ENCODE measurements at places on chromosomes 2 and 18.

- no peak for DNase-seq
Measured at GRCh38 chr2:68734688-68735525, at the start of gene ARHGAP25. TSS of gene ARHGAP25 (plus strand) at chr2:68734811. CDS start at chr2:68735200, 389 bp downstream.

DNA sequence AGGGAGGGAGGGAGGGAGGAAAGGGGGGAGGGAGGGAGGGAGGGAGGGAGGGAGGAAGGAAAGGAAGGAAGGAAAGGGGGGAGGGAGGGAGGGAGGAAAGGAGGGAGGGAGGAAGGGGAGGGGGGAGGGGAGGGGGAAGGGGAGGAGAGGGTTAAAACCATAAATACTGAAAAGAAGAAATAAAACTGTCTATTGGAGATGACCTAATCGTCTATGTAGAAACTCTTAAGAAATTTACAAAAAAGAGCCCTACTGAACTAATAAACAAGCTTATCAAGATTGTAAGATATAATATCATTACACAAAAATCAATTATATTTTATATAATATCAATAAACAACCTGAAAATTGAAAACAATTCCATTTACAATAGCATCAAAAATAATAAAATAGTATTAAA lies 32.3 kb upstream of the CTDP1 start:
- no peak for DNase-seq

GRCh38 chr2:121790276-121790956 lies 35.0 kb downstream of the TSN start:
- DNase-seq, result no peak

GRCh38 chr18:71994273-71994672 lies 549.9 kb downstream of the CBLN2 start:
- DNase-seq, result no peak

- no peak for DNase-seq
Measured at GRCh38 chr18:41618147-41618546, 336.9 kb upstream of the PIK3C3 start.

- no peak for DNase-seq
Measured at GRCh38 chr18:48553236-48553635, 14.4 kb downstream of the CTIF start.

DNA sequence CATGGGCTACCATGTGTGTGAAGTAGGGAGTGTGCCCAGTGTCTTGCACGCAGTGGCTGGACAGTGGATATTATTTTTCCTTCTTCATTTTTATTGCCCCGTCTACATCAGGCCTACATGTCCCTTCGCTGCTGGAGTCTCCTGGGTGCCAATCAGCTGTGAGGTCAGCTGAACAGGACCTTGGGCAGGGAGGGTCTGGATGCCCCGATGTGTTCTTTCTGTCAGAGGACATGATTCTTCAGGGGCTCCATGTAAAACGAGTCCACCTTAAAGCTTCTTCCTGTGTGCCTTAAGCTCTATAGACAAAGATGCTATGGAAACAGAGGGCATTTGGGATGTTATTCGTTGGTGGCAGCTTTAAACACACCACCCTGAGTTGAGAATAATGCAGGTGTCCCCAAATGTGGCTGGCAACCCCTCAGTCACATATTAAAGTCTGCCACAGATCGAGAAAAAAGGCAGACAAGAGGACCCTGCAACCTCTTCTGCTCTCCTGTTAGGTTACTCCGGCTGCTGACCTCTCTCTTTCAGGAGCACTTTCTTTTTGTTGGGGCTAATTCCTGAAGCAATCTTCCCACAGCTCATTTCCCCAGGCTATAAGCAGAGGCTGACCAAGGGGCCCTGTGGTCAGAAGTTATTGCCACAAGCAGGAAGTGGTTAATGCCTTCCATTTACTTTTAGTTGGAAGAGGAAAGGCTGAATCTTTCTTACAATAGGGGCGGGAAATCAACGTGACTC lies 20.0 kb downstream of the GREB1 start:
- no peak for DNase-seq

- no peak for DNase-seq
Measured at GRCh38 chr18:8006979-8007378, 439.9 kb downstream of the PTPRM start.

- no peak for DNase-seq
Measured at GRCh38 chr18:79853993-79854364, 56.2 kb downstream of the KCNG2 start.

- no peak for DNase-seq
Measured at GRCh38 chr18:63106727-63107126, 212.8 kb downstream of the BCL2 start.

DNA sequence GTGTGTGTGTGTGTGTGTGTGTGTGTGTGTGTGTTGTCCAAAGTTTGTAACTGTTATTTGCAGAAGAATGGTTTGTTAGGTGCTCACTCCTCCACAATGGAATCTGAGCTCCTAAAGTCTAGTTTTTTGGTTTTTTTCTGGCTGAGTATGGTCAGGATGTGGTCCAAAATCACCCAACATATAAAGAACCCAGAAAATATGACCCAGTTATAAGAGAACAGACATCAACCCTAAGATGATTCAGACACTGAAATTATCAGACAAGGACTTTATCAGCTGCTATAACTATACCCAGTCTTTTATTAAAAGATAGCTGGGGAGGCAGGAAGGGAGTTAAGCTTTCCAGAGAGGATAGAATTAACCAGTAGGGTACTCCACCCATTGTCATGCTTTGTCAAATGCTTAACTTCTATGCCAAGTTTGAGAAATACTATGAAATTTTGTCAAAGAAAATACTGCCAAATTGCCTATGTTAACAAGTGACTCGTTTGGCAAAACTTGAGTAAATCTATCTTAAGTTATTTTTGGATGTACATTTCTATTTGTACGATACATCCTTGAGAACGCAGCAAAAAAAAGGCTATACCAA lies 57.5 kb downstream of the TANK start:
- DNase-seq, result no peak

All from NCI-H2081 treated with DMSO at 0.1 percent for 48 hours (cell line).